ENCODE measurements at places on chromosomes 2 and 18. TPM values are rescaled to one million over a fixed set of nuclear protein-coding genes. Genes with fewer than 3 reads are reported as not detected.

GAL3ST2 gene
- not detected for total RNA-seq

CCBE1 gene
- total RNA-seq, result 22.8 TPM

DNA sequence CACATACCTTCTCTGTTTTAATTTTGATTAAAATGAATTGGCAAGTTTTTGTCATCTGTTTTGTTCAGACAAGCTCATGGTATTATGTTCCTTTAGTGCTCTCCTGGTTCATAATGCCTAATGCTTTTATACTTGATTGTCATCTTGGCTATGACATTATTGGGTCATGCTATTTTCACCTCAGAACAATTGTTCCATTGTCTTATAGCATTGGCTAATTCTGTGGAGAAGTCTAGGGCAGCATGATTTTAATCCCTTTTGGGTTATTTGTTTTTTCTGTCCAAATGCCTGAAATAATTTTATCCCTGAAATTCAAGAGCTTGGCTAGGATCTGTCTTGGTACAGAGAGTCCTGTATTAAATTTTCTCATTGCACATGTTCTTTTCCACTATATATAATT lies 83.8 kb upstream of the CCDC85A start:
- H3K4me1 ChIP-seq, result no peaks in the 10 kb centered on the region
- no peak overlapping the region for H3K27ac ChIP-seq
- H3K27me3 ChIP-seq, result peaks cover 4% of the 10 kb centered on the region
- no peak for DNase-seq
- no peak overlapping the region for H3K4me3 ChIP-seq
- no peaks in the 10 kb centered on the region for H3K36me3 ChIP-seq

DNA sequence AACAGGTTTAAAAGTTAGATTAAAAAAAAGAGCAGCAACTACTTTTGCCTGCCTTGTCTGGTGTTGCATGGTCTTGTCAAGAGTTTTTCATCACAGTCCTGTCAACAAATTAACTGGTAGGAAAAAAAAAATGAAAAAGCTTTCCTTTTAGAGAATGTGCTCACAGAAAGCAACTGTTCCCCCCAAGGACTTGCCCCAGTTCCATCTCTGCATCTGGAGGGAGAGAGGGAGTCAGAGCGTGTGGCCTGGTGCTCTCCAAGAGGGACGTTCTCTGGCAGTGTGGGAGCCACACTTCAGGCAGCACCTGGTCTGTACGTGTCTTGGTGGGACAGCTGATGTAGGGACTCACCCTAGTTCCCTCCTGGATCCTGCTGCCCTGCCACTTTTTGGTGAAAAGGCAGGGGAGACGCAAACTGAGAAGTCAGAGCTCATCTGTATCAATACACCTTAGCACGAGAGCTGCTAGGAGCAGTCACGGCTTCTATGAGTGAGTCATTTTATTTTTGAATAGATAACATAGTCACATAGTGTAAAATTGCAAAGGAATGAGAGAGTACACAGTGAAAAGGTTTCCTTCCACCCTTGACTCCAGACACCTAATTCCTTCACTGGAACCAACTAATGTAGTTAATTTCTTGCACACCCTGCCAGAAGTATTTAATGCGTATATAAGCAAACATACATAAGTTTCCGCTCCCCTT lies 172.5 kb upstream of the MGAT5 start:
- no peak for DNase-seq
- no peak overlapping the region for H3K4me3 ChIP-seq
- no peaks in the 10 kb centered on the region for H3K36me3 ChIP-seq
- no peak overlapping the region for H3K27ac ChIP-seq
- peaks cover 22% of the 10 kb centered on the region for H3K27me3 ChIP-seq
- peaks cover 2% of the 10 kb centered on the region for H3K4me1 ChIP-seq

GRCh38 chr2:3547915-3548314 lies 10.2 kb downstream of the RNASEH1 start:
- DNase-seq, result no peak
- no peaks in the 10 kb centered on the region for H3K27me3 ChIP-seq
- H3K4me1 ChIP-seq, result no peaks in the 10 kb centered on the region

SPC25 gene
- total RNA-seq, result 5.6 TPM

GRCh38 chr2:14516844-14517243 lies 115.7 kb upstream of the LRATD1 start:
- H3K4me1 ChIP-seq, result no peaks in the 10 kb centered on the region
- H3K4me3 ChIP-seq, result no peak overlapping the region
- no peaks in the 10 kb centered on the region for H3K36me3 ChIP-seq
- H3K27me3 ChIP-seq, result no peaks in the 10 kb centered on the region
- H3K27ac ChIP-seq, result no peak overlapping the region
